HuH-7.5 (cell line): ENCODE measurements at places on chromosomes 4 and X.

DNA sequence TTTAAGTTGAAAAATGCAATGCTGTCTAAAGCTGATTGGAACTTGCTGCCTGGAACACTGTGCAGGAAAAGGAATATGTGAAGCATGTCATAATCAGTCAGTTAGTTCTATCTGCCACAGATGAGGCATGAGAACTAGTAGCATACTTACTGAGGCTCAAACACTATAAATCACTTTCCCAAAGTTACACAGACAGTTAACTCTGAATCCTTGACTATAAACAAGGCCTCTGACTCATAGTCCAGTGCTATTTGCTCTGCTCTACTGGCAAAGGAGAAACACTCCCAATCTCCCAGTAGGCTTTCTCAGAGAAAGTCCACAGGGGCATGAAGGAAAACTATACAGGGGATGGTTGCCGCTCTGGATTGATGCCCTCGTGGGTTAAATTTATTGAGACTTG lies 2078.4 kb upstream of the TENM3 start:
- no peak for DNase-seq

DNA sequence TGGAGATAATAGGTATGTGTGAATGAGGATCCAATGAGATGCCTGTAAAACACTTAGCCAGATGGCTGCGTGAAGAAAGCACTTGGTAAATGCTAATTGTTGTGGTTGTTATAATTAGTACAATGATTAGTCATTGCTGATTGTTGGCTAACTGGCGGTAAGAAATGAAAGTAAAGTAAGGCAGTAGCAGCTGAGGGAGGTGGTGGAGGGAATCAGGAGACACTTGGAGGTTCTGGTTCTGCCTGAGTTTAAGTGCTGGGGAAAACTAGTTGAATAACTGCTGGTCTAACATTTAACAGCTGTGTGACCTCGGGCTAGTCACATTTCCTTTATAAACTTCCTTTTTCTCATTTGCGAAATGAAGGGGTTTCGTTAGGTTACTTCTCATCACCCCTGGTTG lies 30.9 kb downstream of the CD38 start:
- no peak for DNase-seq

GRCh38 chr4:40621592-40622512 lies 7.8 kb downstream of the RBM47 start:
- DNase-seq = peak; percentile 19

- DNase-seq = no peak
These were observed 74.0 kb upstream of the INTU start for GRCh38 chr4:127558489-127559407.

GRCh38 chrX:47390780-47391179 lies 20.4 kb downstream of the ZNF157 start:
- DNase-seq = no peak
